ENCODE measurements at places on chromosomes 3 and 15. TPM values are rescaled to one million over a fixed set of nuclear protein-coding genes. Genes with fewer than 3 reads are reported as not detected.
A peak's percentile ranks its signal among the peaks of the same experiment; 100 is the strongest.

DNA sequence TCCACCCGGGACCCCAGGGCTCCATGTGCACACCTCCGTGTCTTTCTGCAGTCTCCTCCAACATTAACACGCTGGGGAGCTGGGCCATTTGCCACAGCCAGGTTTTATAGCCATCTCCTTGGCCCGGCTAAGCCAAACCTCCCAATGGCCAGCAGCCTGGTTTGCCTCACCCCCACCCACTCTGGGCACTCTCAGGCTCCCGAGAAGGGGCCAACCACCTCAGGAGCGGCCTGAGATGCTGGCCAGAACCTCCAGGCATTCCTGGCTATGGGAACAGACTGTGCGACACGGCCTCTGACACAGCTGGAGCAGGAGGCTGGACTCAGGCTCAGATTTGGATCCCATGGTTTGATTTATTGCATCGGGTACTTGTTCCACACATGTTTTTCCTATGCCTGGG lies 289.7 kb downstream of the RPLP1 start:
- no peak for DNase-seq

DNA sequence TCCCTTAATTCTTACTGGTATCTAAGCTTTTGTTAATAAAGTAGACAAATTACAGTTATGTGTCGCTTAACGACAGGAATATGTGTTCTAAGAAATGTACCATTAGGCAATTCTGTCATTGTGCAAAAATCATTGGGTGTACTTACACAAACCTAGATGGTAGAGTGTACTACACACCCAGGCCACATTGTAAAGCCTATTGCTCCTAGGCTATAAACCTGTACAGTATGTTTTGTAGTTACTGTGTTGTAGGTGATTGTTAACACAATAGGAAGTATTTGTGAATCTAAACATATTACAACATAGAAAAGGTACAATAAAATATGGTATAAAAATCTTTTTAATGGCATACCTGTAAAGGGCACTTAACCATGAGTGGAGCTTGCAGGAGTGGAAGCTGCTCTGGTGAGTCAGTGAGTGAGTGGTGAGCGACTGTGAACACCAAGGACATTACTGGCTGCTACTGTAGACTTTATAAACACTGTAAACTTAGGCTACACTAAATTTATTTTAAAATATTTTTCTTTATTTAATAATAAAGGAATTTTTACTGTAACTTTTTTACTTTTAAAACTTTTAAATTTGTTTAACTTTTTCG lies 47.4 kb downstream of the FSIP1 start:
- DNase-seq = no peak

DNA sequence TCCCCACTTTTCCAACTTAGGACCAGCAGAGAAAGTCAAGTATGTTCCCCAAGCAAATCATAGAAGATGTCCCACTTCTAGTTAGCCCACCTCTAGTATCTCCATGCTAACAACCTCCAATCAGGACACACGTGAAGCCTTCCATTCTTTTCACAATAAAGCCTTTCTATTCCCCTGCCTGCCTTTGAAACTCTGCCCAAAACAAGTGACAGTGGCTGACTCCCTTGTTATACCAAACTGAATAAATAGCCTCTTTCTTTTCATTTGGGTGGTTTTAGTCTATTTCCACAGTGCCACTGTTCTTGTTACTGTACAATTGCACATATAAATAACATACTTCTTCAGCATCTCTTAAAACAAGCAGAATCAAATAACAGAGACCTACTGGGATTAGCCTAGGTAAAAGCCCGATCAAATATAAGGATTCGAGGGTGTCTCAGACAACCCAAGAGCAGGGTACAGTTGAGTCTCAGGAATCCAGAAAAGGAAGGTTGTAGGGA lies 118.0 kb upstream of the NPHP3 start:
- DNase-seq = no peak

GRCh38 chr3:155230382-155230781 lies 63.1 kb downstream of the STRIT1 start:
- DNase-seq = no peak

- no peak for DNase-seq
Measured at GRCh38 chr3:184808021-184808420, 3.9 kb upstream of the VPS8 start.

GRCh38 chr3:175656461-175656860 lies 797.3 kb downstream of the NAALADL2 start:
- no peak for DNase-seq

DNA sequence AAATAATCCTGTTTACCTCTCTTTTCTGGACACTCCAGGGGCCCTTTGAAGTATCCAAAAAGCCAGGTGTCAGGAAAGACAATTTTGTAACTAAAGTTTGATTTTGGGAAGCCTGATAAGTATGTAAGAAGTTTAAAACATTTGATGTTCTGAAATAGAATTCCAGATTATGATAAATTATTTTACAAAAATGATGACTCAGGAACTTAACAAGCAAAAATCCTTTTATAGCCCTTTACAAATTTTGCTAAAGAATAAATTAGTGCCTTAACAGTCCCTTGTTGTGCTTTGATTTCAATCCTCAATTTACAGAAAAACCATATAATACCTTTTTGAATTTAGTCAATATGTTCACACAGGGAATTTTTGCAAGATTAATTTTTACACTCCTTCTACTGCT lies 38.1 kb downstream of the IL1RAP start:
- DNase-seq = no peak

DNA sequence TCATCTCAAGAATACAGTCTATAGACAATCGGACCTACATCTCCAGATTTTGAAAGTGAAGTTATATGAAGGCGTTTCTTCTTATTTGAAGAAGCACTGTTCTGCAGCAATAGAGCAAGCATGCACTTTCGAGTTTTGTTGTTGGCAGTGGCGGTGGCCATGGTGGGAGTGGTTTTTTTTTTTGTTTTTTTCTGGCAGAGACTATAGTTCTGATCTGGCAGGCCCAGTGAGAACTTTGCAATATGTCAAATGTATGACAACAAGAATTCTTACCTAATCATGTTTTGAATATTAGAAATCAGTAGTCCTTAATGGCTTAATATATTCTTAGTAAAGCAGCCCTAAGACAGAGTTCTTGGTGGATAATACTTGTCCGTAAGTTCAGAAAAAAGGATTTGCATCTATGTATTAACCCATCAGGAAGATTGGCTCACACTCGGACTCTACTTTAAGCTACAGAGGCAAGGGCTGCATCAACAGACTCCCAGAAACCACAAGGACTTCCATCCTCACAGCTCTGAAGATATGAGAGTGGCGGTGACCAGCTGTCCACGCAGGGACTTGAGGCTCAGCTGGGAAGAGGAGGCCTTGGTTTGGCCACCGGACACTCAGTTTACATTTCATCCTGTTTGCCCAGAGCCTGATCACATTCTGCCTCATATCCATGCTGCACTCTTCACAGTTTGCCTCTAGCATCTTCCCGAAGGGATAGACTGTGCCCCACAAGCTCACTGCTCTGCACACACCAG lies 124.1 kb upstream of the THBS1 start:
- DNase-seq = no peak

GRCh38 chr3:128727485-128727884 lies 1.5 kb downstream of the RAB7A start:
- no peak for DNase-seq

DNA sequence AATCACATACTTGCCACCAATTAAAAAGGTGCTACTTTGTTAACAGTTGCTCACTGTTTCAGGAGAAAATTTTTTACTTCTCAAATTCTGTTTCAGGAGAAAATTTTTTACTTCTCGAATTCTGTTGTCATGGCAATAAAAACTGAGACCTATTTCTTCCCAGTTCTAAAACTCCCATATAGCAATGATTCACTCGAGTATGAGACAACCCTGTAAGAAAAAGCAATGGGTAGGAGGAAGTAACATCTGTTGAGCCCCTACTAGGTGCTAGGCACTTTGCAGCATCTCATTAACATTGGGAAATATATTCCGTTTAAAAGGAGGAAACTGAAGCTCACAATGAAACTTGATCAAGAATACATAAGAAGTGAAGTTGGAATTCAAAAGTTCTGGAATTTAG lies 35.1 kb upstream of the IGSF11 start:
- DNase-seq = no peak

- no peak for DNase-seq
Measured at GRCh38 chr3:11906407-11906806, 59.7 kb upstream of the TAMM41 start.

- DNase-seq = no peak
Measured at GRCh38 chr3:142040941-142041491, 108.3 kb downstream of the TFDP2 start.

DNA sequence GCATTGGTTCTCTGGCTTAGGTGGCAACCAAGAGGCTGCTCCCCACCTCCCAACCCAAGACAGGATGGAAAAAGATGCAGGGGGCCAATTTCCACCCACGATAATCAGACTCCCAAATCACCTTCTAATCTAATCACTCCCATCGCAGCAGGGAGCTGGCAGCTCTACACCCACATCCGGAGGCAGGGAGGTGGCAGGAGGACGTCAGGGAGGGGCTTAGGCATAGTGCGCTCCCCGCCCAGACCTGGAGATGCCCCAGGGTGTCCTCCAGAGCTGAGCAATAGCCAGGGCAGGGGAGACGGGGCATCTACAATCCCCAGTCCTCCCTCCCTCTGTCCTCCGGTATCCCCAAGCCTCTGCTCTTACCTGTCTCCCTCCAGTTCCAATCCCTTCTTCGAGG lies 70.5 kb upstream of the SEC13 start:
- peak; percentile 32 for DNase-seq

DNA sequence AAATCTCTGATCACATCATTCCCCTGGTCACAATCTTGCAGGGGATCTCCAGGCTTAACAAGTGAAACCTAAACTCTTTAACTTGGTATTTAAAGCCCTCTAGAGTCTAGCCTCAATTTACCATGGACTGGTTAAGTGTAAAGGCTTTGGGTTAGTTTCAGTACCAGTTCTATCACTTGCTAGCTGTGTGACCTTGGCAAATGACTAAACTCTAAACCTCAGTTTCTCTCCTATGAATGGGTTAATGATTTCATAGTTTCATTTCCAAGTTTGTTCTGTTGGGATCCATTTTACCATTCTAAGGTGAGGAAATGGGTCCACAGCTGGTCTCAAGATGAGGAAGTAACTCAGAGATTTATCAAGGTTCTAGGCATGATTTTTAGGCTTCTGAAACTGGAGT lies 38.8 kb upstream of the TIMP4 start:
- DNase-seq = no peak

DNA sequence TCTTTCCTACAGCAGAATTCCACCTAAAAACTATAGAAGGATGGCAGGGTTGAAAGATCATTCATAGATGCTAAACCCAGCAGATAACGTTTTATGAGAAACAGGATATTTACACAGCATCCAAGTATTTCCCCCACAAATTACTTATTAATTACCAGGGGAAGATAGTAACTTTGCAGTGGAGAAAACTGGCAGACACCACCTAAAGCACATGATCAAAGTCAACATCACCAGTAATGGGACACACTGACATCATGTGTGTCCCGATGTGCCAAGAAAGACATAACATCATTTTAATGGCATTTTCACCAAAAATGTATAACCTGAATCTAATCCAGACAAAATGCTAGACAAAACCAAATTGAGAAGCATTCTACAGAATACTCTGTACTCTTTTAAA lies 220.4 kb upstream of the THBS1 start:
- no peak for DNase-seq

DNA sequence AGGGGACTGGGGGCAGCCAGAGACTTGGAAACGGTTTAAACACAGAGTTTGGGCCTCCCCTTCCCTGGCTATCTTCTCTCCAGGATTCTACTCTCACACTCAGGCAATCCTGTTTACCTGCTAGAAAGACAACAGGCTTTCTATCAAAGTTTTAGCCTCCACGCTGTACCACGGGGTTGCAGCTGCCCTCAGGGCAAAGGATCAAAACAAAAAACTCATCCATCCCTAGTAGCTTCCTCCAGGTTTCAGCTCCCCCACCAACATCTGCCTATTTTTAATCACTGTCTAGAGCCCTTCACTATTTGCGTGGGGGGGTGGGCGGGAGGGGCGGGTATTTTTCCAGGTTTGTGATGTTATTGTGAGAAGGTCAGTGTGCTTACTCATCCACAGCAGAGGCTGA lies 286.8 kb upstream of the TRIM42 start:
- DNase-seq = no peak

DOCK3 gene
- total RNA-seq = 3.9 TPM

PHC3 gene
- 46.8 TPM for total RNA-seq

ZBED2 gene
- total RNA-seq = not detected

FBXO40 gene
- total RNA-seq = 182 TPM

ABI3BP gene
- total RNA-seq = 40.7 TPM

GMPS gene
- 28.1 TPM for total RNA-seq

NCBP2 gene
- total RNA-seq = 29.8 TPM

IL20RB gene
- total RNA-seq = 0.43 TPM

SLCO3A1 gene
- total RNA-seq = 45.9 TPM

MPI gene
- 60.8 TPM for total RNA-seq

PLA2G4D gene
- not detected for total RNA-seq

DCBLD2 gene
- total RNA-seq = 34.7 TPM

GPR62 gene
- 0.22 TPM for total RNA-seq

MLH1 gene
- 49.3 TPM for total RNA-seq
